ENCODE measurements at places on chromosomes 13 and 19. TPM values are rescaled to one million over a fixed set of nuclear protein-coding genes. Genes with fewer than 3 reads are reported as not detected.
A peak's percentile ranks its signal among the peaks of the same experiment; 100 is the strongest.

DNA sequence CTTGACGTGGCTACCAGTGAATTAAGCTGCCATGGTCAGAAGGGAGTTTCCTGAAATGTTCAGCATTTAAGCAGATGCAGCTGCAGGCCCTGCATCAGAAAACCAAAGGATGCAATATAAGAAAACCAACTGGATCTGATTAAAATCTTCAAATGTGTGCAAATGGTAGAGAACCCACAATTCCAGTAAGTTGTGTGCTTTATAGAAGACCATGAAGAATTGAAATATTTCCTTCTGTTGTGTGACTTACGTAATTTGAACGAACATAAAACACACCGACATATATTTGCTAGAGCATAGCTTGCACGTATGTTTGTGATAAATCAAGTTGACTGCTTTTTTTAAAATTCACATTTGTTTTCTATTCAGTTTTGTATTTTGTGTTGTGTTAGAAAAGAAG lies 191.4 kb downstream of the COL4A1 start:
- no peak for DNase-seq

- no peak for DNase-seq
Observed at GRCh38 chr13:20394506-20394905, 131.2 kb downstream of the CRYL1 start.

The FCGBP gene
- total RNA-seq, result 0.26 TPM

- DNase-seq, result no peak
Observed at GRCh38 chr13:20942938-20943559, 40.5 kb upstream of the XPO4 start.

DNA sequence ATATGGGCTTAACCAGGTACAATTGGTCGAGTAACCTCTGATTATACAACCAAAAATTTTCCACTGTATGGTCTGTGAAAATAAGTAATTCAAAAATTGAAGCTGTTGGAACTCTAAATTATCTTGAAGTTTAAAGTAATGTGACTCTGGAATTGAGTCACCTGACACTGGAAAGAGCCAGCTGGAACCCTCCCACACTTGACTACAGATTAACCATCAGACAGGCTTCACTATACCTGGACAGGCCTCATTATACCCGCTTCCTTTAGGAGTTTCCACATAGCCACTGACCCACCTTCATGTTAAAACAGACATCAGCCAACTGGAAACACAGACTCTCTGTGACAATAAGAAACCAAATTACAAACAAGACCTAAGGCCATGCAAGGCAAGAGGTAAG lies 1.3 kb downstream of the ZNF433 start:
- no peak for DNase-seq

DNA sequence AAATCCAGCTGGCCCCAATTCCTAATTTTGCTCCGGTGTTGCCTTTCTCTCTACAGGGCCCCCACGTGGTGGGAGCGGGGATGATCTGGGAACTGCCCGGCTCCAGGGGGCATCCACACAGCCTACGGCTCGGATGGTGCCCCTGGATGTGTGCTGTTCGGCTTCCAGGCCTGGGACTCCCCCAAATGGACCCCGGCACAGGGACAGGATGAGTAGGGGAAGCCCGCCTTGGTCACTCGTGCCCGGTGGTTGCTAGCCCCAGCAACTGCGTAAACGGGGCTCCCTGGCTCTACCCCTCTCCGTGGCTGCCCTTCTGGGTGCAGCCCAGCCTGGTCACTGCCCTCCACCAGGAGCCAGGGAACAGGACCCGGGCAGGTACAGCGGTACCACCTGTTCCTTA lies 111.5 kb downstream of the TEX26 start:
- DNase-seq, result no peak

The CEACAM19 gene
- total RNA-seq, result 2.9 TPM

The LRRC63 gene
- total RNA-seq, result not detected

- no peak for DNase-seq
Observed at GRCh38 chr19:18763674-18764590, 27.2 kb downstream of the COMP start.

DNA sequence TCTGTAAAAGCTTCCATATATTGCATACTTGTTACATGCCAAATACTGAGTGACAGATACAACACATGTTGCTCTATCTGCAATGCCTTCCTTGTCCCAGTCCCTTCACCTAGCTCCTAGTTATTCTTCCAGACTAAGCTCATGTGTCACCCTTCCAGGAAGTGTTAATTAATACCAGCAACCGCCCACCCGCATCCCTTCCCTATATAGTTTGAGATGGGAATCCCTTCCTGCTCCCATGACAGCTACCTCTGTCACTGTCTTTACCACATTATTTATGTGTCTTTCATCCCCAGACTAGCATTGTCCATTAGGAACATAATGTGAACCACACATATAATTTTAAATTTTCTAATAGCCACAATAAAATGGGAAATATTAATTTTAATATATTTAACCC lies 49.5 kb upstream of the FRY start:
- DNase-seq, result no peak

The SIGLEC5 gene
- total RNA-seq, result not detected

DNA sequence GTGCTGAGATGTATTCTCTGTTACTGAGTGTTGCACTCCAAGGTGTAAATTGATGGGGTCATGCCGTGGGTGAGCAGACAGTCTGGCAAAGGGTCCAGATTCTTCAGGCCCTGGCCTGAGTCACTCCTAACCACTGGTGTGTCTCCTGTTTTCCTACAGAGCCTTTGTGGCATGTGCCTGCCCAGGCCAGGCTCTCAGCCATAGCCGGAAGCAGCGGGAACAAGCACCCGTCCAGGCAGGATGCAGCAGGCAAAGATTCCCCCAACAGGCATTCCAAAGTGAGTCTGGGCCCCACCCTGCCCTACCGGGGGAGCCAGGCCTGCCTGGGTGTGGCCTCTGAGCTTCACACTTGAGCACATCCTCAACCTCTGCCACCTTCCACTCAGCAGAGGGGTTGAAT lies 61.9 kb downstream of the DPF1 start:
- no peak for DNase-seq

GRCh38 chr13:39016787-39017186 lies 21.1 kb downstream of the PROSER1 start:
- DNase-seq, result peak; percentile 29

- DNase-seq, result no peak
Observed at GRCh38 chr19:38892841-38893240, 6.6 kb downstream of the SIRT2 start.

DNA sequence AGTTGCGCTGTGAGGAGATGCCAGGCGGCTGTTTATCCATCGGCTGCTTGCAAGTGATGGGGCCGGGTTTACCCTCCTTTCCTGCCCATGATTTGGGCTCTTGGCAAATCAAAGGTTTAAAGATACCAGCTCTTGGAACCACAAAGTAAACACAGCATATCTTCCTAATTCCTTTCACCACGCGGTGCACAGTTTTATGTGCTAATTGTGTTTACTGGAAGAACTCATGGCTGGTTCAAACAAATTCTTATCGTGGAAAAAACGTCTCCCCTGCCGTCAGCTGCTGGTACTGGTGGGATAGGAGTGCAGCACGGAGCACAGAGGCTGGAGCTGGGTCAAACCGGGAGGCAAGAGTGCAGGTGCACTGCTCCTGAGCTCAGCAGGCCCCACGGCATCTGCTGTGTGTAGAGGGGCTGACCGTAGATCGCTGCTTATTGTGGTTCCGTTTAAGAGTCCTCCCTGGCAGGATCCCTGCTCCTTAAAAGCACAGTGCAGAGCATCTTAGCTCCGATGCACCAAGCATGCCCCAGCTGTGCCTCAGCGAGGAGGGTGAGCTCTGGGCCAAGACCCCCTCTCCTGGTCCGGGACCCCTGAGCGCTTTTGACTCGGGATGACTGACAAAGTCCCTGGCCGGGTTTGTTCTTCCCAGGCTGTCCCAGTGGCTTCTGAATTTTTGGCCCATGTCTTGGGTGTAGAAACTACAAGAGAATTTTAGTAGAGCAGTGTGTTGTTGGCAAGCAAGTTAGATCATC lies 51.3 kb upstream of the GAS6 start:
- DNase-seq, result no peak

DNA sequence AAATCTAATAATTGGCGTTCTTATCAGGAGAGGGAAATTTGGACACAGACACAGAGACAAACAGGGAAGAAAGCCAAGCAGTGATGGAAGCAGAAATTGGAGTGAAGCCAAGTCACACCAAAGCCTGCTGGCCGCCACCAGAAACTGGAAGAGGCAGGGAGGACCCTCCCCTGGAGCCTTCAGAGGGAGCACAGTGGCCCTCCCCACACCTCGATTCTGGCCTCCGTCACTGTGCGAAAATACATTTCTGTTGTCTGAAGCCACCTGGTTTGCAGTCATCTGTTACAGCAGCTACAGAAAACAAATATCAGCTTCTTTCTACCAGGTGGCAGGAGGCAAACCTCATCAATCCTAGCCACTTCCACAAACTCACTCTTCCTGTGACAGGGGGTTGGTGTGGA lies 8.3 kb upstream of the TLE6 start:
- DNase-seq, result no peak

The NTN5 gene
- 0.34 TPM for total RNA-seq

The FAM216B gene
- total RNA-seq, result not detected

The SIAH3 gene
- not detected for total RNA-seq

GRCh38 chr13:112809332-112810315 lies 119.8 kb downstream of the ATP11A start:
- DNase-seq, result no peak
